Fibroblast of pulmonary artery (primary cell): ENCODE measurements at places on chromosomes 11 and 22.

GRCh38 chr11:119121811-119122124 is 388 bp downstream of the HINFP start:
- no peak for DNase-seq

DNA sequence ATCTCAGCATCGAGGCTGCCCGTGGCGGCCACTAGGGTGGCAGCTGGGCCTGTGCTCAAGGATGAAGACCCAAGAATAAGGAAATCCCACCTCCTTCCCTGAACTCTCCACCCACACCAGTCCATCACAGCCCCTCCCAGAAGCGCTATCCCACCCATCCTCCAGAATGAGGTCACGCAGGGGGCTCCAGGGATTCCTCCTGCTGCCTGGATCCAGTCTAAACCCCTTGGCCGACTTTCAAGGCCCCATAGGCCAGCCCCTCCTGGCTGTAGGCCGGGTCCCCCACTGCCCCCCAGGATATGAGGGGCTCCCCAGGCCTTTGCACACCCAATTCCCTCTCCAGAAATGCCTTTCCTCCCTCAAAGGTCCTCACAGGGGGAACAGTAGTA is 19.0 kb upstream of the SCGB1A1 start:
- no peak for DNase-seq

- no peak for DNase-seq
These were observed 15.7 kb downstream of the PIH1D2 start for GRCh38 chr11:112058103-112058502.

- no peak for DNase-seq
These were observed 41.9 kb upstream of the PCF11 start for GRCh38 chr11:83115026-83115425.

DNA sequence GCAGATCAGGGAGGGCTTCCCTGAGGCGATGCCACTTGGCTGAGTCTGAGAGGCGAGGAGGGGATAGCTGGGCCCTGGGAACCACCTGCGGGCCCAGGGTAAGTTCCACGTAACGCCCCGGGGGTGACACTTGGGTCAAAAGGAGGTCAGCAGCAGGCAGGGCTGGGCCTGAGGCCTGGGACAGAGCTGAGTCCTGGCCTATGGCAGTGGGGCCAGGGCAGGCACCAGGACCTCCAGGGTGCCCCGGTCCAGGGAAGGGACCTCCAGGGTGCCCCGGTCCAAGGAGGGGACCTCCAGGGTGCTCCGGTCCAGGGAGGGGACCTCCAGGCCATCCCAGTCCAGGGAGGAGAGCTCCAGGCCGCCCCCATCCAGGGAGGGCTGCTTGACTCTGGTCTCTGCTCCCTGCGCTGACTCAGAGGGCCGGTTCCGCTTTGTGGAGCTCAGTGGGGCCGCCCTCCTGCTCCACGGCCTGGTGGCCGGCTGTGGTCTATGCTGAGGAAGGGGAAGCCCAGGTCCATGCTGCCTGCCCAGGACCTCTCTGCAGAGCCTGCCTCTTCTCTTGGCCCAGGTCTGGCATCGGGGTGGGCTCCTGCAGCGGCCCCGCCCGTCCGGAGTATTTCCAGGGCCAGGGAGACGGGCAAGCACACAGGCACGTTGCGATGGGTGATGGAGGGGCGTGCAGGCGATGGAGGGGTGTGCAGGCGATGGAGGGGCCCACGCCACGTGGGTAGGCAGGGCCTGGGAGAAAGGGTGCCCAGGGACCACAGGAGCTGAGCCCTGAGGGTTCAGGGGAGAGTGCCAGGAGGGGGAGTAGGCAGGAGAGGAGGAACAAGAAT is 19.5 kb upstream of the WNT7B start:
- peak; percentile 47 for DNase-seq

DNA sequence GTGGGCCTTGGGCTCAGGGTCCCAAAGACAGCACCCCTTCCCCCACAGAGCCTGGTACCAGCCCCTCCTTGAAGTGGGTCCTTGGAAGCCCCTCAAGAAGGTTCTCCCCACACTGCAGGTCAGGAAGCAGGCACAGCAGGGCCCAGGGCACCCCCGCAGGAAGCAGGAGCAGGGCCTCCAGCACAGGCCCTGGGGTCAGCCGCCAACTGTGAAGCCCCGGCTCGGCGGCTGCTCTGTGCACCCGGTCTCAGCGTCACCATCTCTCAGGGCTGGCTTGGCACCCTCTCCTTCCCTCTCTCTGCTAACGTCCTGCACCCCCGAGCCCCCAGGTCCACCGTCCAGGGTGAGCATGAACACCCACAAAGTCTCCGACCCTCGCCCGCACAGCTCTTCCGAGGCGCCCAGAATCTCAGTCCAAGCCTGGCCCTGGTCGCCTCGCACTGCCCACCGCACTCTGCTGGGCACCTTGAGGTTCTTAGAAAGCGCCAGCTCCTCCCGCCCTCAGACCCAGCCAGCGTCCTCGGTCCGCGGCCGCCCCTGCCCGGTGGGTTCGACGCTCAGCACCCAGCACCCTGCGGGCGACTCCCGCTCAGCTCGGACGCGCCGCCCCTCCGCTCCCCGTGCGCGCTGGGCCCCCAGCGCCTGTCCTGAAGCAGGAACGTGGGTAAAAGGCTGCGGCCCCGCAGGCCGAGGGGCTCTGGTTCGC is 1.4 kb upstream of the SIGIRR start:
- no peak for DNase-seq

GRCh38 chr11:88414981-88415413 is 77.5 kb upstream of the CTSC start:
- DNase-seq: peak; percentile 29

- no peak for DNase-seq
These were observed 407.4 kb upstream of the SYN3 start for GRCh38 chr22:33465554-33465953.

DNA sequence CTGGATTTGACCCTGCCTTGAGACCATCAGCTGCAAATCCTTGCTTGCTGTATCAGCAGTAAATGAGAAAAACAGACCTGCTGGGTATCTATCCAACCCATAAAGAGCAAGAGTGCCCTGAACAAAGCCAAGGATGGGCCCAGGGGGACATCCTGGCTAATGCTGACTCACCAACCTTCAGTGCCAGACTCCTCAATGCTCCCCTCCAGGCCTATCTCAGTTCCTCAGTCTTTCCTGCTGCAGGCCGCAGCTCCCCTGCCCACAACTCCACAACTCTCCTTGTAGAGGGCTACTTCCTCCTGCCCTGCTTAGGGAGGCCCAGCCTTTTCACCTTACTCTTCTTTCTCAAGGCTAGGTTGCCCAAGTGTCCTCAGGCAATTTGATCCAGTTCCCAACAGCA is 2.6 kb downstream of the LAMTOR1 start:
- DNase-seq: no peak

GRCh38 chr11:86184728-86185380 is 59.7 kb upstream of the EED start:
- no peak for DNase-seq

GRCh38 chr11:107563702-107564101 is 1.8 kb downstream of the ALKBH8 start:
- DNase-seq: peak; percentile 71

DNA sequence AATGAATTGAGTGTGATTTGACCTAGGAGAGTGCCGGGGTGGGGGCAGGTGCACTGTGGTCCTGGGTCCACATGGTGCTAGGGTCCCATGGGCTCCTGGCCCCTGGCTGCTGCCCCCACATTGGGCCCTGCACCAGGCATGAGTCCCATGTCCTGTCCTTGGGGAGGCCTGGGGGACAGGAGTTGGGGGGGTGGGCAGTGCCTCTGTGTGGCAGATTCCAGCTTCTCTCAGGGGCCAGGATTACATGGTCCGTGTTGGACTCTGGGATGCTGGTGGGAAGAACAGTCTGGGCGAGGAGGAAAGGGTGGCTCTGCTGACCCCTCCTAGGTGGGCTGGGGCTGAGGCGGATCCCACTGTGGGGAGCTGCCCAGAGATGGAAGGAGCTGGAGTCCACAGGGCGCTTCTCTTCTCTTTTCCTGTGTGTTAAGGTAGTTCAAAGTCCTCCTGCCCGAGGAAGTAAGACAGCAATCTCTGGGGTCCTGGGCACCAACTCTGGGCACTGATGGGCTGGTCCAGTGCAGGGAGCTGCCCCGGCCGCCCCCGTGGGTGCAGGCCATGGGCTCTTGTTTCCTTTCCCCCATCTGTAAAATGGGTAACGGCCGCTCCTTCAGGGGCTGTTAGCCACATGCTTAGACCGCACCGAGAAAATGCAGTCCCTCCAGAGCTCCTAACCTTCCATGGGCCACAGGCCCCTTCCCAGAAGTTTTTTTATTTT is 19.8 kb downstream of the KCNQ1 start:
- no peak for DNase-seq

DNA sequence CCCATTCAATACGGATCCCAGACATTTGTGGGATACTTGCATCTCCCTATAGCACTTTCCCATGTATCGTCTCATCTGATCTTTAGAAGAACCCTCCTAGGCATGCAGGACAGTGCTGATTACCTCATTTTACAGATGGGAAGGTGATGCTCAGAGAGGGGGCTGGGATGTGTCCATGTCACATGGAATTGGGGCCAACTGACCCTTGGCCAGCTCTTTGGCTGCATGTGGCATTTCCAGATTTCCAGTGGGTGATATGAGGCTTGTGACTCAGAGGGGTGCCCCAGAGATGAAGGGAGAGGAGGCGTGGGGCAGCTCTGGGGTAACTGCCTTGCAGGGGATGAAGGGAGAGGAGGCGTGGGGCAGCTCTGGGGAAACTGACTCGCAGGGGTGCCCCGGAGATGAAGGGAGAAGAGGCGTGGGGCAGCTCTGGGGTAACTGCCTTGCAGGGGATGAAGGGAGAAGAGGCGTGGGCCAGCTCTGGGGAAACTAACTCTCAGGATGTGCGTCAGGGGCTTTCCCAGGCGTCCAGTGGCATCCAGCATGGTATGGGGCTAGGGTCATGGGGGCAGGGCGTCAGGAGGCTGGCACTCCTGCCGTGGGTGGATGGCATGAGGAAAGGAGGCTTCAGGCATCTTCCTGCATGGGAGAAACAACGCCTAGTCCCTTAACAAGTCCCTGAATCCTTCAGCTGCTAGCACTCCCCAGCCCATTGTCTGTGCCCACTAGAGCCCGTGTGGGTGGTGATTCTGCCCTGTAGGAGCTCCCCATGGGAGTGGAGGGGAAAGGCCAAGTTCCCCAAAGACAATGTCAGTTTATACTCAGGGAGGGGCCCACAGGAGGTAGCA is 11.9 kb upstream of the CERK start:
- no peak for DNase-seq

DNA sequence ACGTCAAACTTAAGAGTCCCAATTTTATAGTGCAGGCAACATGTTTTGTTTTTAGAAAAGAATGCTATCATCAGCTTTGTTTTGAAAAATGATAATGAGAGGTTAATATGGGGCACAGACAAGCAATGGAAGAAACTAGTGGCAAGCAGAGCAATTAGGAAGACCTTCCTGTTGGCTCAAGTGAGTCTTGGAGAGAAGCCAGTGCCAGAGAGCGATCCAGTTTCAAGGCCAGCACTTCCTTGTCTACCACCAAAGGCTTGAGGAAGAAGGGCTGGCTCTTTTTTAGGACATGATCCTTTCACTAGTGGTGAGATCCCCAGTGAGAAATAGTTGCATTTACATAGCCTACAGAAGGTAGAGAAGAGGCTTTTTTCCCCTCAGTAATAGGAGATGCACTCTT is 1340.7 kb downstream of the LRRC4C start:
- no peak for DNase-seq

DNA sequence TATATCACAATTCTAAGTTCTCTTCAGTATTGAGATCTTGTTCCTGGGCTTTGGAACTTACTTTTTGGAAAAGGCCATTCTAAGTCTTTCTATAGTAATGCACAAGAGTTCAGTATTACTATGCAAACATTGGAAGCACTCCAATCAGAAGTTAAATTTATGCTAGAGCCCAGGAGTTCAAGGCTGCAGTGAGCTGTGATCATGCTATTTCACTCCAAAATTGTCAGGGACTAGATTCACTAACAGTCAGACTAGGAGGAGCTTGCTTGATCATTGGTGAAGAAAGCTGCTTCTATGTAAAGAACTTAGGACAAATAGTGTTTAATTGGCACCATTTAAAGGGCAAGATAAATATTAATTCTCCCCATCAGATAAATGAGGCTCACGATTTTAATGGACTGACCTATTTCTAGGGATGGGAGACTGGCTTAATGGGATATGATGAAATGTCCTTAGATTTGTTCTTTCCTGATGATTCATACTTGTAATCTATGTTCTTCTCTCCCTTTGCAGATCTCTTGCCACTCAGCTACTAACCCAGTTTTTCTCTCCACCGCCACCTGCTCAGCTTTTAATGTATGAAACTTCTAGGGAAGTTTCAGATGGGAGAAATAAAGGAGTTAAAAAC is 32.6 kb upstream of the TMEM123 start:
- peak; percentile 57 for DNase-seq

- no peak for DNase-seq
These were observed 1.1 kb downstream of the KCNQ1 start for GRCh38 chr11:2445746-2446551.

DNA sequence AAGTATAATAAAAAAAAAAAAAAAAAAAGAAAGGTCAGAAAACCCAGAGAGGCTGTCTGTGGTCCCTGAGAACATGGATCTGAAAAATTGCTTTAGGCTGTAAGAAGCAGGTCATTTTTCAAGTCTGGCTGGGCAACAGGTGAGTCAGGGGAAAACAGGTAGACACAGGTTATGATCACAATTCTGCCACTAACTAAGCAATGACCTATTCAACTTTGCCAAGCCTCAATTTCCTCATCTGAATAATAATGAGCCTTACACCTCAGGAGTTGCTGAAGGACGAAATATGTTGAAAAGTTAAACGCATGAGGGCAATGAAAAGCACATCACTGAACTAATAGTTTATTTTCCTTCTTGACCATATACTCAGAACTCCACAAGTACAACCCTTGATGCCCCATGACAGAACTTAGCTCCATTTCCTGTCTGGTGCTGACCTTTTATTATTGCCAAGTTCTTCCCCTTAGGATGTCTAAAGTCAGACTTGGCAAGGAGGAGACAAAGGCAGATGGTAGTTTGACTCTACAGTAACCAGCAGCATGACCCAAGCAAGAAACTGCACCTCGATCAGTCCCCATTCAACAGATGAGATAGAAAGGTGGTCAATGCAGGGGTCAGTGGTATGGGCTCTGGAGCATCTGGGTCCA is 93.6 kb downstream of the SYN3 start:
- no peak for DNase-seq

- DNase-seq: peak; percentile 22
These were observed 30.0 kb upstream of the PTPRJ start for GRCh38 chr11:47950396-47950795.
